MCF 10A (cell line): ENCODE measurements at places on chromosomes 12 and 14.

DNA sequence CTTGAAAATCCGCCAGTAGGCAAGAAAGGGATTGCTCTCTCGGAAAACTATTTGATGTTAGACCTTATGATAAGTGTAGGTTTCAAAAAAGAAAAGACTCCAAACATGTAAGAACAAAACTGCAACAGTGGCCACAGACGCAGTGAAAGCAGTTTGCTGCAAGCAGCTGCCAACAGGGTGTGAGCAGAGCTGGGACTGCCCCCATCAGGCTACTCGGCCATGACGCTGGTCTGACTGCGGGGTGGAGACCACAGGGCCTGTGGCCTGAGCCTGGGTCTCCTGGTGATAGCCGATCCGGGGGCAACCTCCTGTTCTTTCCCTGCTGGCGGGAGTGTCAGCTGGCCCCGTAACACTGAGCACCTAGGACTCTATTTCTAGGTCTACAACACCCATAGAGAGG is 63.2 kb downstream of the AMN start:
- peaks cover 34% of the 10 kb centered on the region for H3K4me1 ChIP-seq
- DNase-seq = no peak
- peak overlapping the region; percentile 31 for H3K4me3 ChIP-seq
- peak overlapping the region; percentile 75 for H3K27ac ChIP-seq
- peaks cover 73% of the 10 kb centered on the region for H3K36me3 ChIP-seq

GRCh38 chr12:73678335-73678734 is 859.3 kb upstream of the ATXN7L3B start:
- H3K4me3 ChIP-seq = no peak overlapping the region
- no peaks in the 10 kb centered on the region for H3K27me3 ChIP-seq
- H3K4me1 ChIP-seq = no peaks in the 10 kb centered on the region
- no peak for DNase-seq

DNA sequence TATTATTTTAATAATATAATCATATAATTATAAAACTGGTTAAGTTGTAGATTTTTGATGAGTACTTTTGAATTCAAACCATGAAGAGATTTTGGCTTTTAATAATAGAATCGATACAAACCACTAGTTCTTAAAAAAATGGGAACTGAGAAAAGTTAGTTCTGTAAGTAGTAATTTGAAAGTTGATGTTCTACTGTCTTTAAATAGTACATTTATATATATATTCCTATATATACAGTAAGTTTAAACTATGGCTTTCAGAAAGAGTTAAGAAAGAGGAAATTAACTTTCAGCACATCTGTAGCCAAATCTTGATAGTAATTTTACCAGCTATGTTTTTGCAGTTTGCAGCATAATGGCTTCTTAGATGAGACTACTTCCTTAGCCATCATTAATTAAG is 7.8 kb downstream of the LRRK2 start:
- peaks cover 16% of the 10 kb centered on the region for H3K36me3 ChIP-seq
- no peak for DNase-seq
- peaks cover 7% of the 10 kb centered on the region for H3K4me1 ChIP-seq
- H3K4me3 ChIP-seq = no peak overlapping the region
- no peak overlapping the region for H3K27ac ChIP-seq

GRCh38 chr12:116455540-116456329 is 103.4 kb upstream of the MAP1LC3B2 start:
- peak overlapping the region; percentile 6 for H3K4me3 ChIP-seq
- H3K4me1 ChIP-seq = peaks cover 17% of the 10 kb centered on the region
- H3K36me3 ChIP-seq = peaks cover 5% of the 10 kb centered on the region
- H3K27ac ChIP-seq = peak overlapping the region; percentile 40
- peak; percentile 83 for DNase-seq

GRCh38 chr12:108304633-108305032 is 34.5 kb downstream of the CMKLR1 start:
- no peaks in the 10 kb centered on the region for H3K27me3 ChIP-seq
- no peak for DNase-seq
- H3K4me1 ChIP-seq = peaks cover 44% of the 10 kb centered on the region
- H3K4me3 ChIP-seq = no peak overlapping the region
- H3K36me3 ChIP-seq = no peaks in the 10 kb centered on the region

GRCh38 chr14:59086241-59086882 is 102.1 kb upstream of the DAAM1 start:
- DNase-seq = no peak
- H3K4me3 ChIP-seq = no peak overlapping the region
- H3K27me3 ChIP-seq = peaks cover 36% of the 10 kb centered on the region
- no peak overlapping the region for H3K27ac ChIP-seq
- H3K4me1 ChIP-seq = no peaks in the 10 kb centered on the region

- no peak overlapping the region for H3K27ac ChIP-seq
- peaks cover 6% of the 10 kb centered on the region for H3K4me1 ChIP-seq
- H3K4me3 ChIP-seq = no peak overlapping the region
- DNase-seq = no peak
- no peaks in the 10 kb centered on the region for H3K36me3 ChIP-seq
These were observed 8.9 kb downstream of the DDHD1 start for GRCh38 chr14:53144244-53144643.

DNA sequence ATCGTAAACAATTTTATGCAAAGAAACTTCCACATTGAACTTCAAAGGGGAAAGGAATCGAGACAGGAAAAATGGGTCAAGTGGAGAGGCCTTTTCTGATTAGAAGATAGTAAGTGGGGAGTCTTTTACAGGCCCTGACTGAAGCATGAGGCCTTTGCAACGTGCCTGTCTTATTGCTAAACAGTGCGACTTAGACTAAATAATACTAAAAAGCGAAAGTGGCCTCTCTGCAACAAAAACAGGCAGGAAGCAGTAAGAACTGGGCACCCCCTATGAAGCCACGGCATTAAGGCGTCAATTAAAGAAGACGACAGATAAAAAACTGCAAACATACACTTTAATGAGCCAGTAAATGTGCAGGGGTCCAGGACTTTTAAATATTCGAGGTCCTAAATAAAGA is 283.4 kb upstream of the GRIP1 start:
- H3K36me3 ChIP-seq = no peaks in the 10 kb centered on the region
- H3K27me3 ChIP-seq = no peaks in the 10 kb centered on the region
- no peak overlapping the region for H3K4me3 ChIP-seq
- H3K4me1 ChIP-seq = peaks cover 25% of the 10 kb centered on the region
- H3K27ac ChIP-seq = no peak overlapping the region

GRCh38 chr14:75497191-75497590 is 25.1 kb upstream of the BATF start:
- H3K4me3 ChIP-seq = no peak overlapping the region
- no peak for DNase-seq
- no peaks in the 10 kb centered on the region for H3K4me1 ChIP-seq
- no peak overlapping the region for H3K27ac ChIP-seq
- H3K27me3 ChIP-seq = no peaks in the 10 kb centered on the region
- no peaks in the 10 kb centered on the region for H3K36me3 ChIP-seq

GRCh38 chr12:79687711-79688260 is 3.0 kb downstream of the PAWR start:
- peak; percentile 33 for DNase-seq
- peaks cover 5% of the 10 kb centered on the region for H3K36me3 ChIP-seq
- peak overlapping the region; percentile 87 for H3K4me3 ChIP-seq
- H3K4me1 ChIP-seq = peaks cover 32% of the 10 kb centered on the region

DNA sequence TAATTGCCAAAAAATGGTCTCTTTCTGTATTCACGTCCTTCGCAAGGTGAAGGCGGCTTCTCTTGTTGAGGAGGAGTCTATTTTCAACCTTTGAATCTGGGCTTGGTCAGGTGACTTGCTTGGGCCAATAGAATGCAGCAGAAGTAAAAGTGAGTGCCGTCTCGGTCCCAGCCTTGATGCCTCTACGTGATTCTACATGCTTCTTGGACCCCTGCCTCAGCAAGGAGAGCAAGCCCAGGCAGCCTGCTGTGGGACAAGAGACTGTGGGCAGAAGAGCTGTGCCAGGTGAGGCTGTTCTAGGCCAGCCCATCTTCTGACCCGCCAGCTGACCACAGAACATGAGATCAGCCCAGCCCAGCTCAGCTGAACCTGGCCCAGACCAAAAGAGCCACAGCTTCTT is 39.1 kb upstream of the CCDC63 start:
- peaks cover 19% of the 10 kb centered on the region for H3K27me3 ChIP-seq
- H3K36me3 ChIP-seq = no peaks in the 10 kb centered on the region
- H3K4me3 ChIP-seq = no peak overlapping the region
- DNase-seq = peak; percentile 7
- no peak overlapping the region for H3K27ac ChIP-seq

GRCh38 chr14:104100171-104101085 is 14.9 kb downstream of the ASPG start:
- no peak overlapping the region for H3K4me3 ChIP-seq
- H3K36me3 ChIP-seq = no peaks in the 10 kb centered on the region
- H3K27ac ChIP-seq = peak overlapping the region; percentile 23
- DNase-seq = peak; percentile 30

DNA sequence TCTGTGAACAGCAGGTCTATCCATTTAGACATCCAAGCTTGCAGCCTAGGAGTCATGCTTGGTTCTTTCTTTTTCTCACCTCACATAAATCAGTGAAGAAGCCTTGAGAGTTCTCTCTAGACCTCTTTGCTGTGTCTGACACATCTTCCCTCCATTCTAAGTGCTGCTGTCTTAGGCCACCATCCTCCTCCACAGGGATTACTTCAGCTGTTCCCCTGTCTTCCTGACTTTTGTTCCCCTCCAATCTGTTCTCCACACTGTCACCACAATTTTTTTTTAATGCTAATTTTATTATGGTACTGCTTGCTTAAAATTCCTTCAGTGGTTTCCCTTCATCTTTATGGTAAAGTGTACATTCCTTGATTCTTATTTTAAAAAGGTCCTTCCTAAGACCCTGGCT is 71.8 kb downstream of the DERA start:
- no peaks in the 10 kb centered on the region for H3K27me3 ChIP-seq
- no peak overlapping the region for H3K27ac ChIP-seq
- DNase-seq = no peak

GRCh38 chr14:53927171-53927570 is 29.5 kb downstream of the BMP4 start:
- no peaks in the 10 kb centered on the region for H3K36me3 ChIP-seq
- H3K4me1 ChIP-seq = peaks cover 28% of the 10 kb centered on the region
- no peaks in the 10 kb centered on the region for H3K27me3 ChIP-seq

DNA sequence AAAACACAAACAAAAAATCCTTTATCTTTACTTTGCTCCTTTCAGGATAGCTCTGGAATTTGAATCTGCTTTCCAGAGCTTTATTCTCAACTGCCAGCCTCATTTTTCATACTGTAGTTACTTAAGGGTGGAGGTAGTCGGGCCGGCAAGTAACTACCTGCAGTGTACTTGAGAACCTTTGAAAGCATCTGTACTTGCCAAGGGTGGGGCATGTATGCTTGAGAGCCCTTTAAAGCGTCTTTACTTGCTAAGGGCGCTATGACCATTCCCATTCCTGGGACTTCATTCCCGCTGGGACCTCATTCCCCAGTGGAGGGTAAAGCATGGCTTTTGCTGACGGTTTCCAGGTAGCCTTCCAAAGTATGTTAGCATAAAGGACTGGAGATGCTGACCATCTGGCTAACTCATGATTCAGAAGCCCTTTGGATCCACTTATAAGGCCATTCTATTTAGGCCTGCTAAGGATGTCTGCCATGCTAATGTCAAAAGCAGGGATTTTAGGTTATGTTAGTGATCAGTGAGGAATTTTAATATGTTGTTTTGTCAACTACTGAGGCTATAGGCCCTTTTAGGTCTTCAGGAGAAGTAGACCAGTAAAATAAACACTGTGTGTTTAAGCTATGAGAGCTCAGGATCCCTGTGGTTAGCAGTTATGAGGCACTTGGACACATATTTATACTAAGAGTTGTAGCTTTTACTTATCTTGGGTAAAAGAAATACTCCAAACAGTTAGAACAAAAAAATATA is 74.9 kb downstream of the CRADD start:
- H3K36me3 ChIP-seq = peaks cover 4% of the 10 kb centered on the region
- DNase-seq = no peak
- H3K27ac ChIP-seq = no peak overlapping the region
- no peaks in the 10 kb centered on the region for H3K27me3 ChIP-seq
- H3K4me3 ChIP-seq = no peak overlapping the region

DNA sequence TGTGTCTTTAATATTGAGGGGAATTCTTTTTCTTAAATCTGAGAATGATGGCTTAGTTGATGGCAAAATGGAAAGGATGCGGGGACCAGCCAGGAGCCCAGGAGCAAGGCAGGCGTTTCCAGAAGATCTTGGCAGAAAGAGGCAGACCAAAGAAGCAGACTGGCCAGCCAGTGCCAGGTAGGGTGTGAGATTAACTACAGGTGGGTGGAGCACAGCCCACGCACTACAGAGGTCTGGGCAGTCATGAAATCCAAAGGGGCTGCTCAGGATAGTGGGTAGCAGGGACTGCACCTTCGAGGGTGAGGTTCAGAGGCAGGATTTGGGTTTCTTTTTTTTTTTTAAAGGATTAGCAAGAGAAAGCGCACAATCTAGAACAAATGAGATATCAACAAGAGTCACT is 17.7 kb upstream of the PCNX1 start:
- DNase-seq = no peak
- peaks cover 34% of the 10 kb centered on the region for H3K4me1 ChIP-seq
- H3K27ac ChIP-seq = no peak overlapping the region

DNA sequence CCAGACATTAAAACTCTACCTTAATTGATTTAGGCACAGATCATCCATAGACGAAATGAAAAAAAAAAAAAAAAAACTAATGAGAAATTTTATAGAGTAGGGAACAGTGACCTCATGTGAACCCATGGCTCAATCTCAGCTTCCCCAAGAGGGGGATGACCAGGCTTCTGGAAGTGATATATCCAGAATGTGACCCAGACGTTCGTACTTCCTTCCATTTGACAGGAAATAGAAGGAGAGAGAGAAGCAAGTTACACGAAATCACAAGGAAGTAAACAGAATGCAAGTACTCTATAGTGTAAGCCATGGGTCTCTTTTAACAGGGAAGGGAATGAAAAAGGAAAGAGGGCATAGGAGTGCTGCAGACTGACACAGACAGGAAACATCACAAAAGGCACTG is 10.1 kb downstream of the FOXN3 start:
- peaks cover 10% of the 10 kb centered on the region for H3K36me3 ChIP-seq
- H3K27me3 ChIP-seq = no peaks in the 10 kb centered on the region
- H3K4me3 ChIP-seq = no peak overlapping the region
- peaks cover 30% of the 10 kb centered on the region for H3K4me1 ChIP-seq
- DNase-seq = no peak
- no peak overlapping the region for H3K27ac ChIP-seq

DNA sequence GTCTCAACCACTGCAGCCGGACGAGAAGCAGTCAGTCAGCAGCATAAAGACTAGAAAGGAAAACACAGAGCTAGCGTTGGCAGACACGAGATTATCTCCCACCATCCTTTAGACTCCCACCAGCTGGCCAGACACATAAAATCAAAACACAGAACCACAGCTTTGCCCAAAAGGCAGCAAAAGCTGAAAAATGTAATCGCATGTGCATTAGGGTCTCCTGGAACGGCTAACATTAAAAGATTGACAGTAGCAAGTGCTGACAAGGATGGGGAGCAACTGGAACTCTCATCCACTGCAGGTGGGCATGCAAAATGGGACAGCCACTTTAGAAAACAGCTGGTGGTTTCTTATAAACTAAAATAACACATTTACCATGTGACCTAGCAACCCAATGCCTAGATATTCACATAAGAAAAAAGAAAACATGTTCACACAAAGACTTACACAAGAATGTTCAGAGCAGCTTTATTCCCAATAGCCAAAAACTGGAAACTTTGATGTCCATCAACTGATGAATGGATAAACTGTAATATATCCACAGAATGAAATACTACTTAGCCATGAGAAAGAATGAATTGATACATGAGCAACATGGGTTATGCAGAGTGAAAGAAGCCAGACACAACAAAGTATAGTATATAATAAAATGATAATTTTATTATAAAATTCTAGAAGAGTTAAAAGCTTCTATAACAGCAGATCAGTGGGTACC is 37.7 kb downstream of the NCOR2 start:
- H3K4me3 ChIP-seq = no peak overlapping the region
- no peak for DNase-seq
- peaks cover 7% of the 10 kb centered on the region for H3K4me1 ChIP-seq
- H3K27me3 ChIP-seq = no peaks in the 10 kb centered on the region
